Frontal cortex (tissue), 4 donors: ENCODE measurements at places on chromosomes 7 and 10. TPM values are rescaled to one million over a fixed set of nuclear protein-coding genes. Genes with fewer than 3 reads are reported as not detected.

The TMEM229A gene
- 1.2 TPM for total RNA-seq

The CALN1 gene
- 40.4 TPM for total RNA-seq

The C10orf88 gene
- 34.6 TPM for total RNA-seq

The TRPV5 gene
- total RNA-seq: not detected
